NCI-H460 (cell line): ENCODE measurements at places on chromosomes 16 and 17. TPM values are rescaled to one million over a fixed set of nuclear protein-coding genes. Genes with fewer than 3 reads are reported as not detected.
A peak's percentile ranks its signal among the peaks of the same experiment; 100 is the strongest.

The ZNF785 gene
- total RNA-seq, result 0.14 and 0.45 TPM in 2 replicates

The CLEC18B gene
- 0.42 and 0.95 TPM in 2 replicates for total RNA-seq

The SCGB1C2 gene
- not detected in 2 replicates for total RNA-seq

The RGS9 gene
- total RNA-seq, result 5.0 and 5.8 TPM in 2 replicates

The TSNAXIP1 gene
- 0.45 TPM in 1 of 2 replicates, not detected in the other for total RNA-seq

DNA sequence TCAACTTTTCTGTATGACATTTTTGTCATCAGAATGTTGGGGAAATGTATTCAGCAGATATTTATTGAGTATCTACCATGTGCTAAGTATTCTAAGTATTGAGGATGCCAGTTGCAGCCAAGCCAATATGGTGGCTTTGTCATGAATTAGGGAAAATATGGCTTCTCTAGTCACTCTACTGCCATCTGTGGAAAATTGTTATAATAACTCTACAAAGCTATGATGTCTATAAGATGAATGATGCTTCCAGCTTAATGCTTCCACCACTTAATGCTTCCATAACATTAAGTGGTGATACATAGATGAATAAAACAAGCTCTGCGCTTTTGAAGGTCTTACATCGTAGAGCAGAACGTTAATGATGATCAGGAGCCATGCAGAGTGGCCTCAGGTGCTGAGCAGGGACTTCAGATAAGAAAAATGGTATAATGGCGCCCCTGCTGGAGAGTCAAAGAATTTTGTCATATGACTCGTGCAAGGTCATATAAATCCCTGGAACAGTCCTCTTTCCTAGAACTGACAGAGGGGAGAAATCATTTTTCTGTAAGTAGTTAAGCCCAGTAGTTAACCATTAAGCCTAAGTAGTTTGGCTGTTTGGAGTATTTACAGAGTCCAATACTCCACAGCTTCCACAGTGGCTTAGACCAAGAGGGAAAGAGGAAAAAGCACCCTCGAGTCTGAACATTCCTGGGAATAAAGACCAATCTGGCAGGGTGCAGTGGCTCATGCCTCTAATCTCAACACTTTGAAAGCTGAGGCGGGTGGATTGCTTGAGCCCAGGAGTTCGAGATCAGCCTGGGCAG lies 2.7 kb upstream of the TMIGD1 start:
- DNase-seq, result peak; percentile 64

DNA sequence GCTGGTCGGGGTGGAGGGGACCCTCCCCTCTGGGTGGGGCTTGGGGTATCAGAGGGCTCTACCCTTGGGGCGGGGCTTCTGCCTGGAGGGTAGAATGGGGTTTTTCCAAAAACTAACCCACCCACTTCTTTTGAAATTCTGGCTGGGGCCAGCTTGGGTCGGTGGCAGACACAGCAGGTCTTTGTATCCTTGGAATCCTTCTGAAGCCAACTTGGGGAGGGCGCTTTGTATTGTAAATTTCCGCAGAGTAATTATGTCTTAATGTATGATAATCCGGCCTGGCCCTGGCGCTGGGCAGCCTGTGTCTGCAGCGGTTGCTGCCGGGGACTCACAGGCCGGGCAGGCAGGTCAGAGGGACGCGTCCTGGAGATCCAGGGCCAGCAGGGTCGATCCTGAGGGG lies 33.9 kb upstream of the GSE1 start:
- no peak for DNase-seq

- DNase-seq, result no peak
Measured at GRCh38 chr16:89360760-89361435, 129.5 kb downstream of the ANKRD11 start.

DNA sequence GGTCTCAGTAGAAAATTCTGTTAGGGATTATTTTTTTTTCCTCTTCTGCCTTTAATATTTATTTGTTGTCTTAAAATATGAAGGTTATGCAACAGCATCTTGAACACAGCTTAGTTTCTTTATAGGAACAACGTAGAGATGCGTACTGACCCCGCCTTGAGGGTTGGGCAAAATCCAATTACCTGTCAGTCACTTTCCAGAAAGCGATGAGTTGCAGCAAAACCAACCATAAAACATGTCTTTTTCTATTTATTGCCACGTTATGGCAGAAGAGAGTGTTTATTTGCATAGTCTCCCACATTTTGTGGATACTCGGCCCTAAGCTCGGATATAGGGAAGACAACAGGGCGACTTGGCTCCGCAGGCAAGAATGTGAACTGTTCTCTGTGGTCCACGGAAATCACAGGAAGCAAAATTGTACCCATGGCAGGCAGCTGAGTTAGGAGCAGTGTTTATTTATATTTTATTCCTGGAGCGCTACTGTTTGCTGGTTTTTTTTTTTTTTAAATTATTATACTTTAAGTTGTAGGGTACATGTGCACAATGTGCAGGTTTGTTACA lies 44.3 kb upstream of the CACNG5 start:
- no peak for DNase-seq

DNA sequence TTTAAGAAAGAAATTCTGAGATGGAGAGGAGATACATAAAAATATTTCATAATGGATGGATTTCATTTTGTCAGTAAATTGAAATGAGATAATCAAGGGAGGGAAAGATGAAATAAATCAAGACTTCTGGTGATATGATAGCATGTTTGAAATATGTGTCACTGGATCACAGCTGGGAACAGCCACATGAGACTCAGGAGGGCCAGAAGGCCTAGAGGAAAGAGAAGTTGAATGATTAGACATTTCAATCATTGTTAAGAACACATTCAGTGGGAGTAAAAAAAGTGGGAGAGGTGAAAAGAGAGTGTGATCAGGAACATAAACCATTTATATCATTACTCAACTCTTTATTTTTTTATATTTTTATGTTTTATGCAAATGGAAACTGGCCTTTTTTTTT lies 933.4 kb downstream of the KCNJ2 start:
- DNase-seq, result no peak

- no peak for DNase-seq
Measured at GRCh38 chr16:54320697-54321340, 34.2 kb upstream of the IRX3 start.

GRCh38 chr17:71441098-71441497 lies 679.7 kb upstream of the SOX9 start:
- DNase-seq, result peak; percentile 37

DNA sequence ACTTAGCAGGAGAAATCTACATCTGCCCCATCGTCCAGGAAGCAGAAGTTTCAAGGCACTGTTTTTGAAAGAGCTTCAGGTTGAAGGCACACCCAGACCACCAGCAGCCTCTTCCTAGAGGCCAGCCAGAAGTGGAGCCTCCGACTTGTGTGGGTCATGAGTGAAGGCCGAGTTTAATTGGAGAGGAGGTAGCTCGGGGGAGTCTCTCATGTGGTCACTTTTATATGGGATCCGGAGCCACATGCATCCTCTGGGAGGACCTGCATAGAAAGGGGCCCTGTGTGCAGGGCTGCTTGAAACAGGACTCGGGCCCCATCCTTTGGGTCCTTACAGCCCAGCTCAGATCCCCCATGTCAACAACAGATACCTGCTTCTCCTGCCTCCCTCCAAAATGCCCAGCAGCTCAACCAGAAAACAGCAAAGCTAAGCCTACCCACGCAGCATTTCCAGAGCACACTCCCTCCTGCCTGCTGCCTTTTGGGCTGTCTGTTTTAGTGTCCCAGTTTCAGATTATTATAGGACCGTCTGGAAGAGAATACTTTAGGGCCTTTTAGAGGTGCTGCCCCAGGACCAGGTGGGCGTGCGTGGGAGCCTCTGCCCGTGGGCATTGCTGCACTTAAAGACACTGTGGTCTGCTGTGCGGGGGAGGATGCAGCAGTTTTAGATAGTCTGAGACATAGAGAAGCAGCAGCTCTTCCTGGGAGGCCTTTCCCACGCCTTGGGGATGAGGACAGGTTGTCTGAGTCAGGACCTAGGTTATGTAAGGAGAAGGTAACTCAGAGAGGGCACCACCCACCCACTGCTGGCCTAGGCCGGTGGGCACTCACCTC lies 29.5 kb downstream of the MPRIP start:
- DNase-seq, result no peak

DNA sequence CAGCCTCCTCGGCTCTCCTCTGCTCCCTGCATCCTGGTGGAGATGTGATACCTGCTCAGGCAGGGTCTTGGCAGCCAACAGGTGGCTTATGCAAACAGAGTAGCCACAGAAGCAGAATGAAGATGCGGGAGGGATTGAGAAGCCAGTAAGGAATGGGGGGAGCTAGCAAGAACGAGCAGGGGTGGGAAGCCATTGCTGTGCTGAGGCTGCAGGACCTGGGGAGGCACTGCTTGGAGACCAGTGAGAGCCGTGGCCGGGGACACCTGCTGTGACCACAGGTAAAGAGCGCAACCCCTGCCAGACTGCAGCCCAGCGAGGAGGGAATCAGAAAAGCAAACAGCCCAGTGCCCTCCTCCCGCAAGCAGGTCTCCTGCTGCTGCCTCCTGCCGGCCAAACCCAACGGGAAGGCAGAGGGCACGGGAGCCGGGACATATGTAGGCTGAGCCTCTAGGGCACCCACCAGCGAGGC lies 14.7 kb downstream of the AIPL1 start:
- DNase-seq, result no peak

- DNase-seq, result no peak
Measured at GRCh38 chr16:57539072-57539796, 2.9 kb upstream of the CCDC102A start.

DNA sequence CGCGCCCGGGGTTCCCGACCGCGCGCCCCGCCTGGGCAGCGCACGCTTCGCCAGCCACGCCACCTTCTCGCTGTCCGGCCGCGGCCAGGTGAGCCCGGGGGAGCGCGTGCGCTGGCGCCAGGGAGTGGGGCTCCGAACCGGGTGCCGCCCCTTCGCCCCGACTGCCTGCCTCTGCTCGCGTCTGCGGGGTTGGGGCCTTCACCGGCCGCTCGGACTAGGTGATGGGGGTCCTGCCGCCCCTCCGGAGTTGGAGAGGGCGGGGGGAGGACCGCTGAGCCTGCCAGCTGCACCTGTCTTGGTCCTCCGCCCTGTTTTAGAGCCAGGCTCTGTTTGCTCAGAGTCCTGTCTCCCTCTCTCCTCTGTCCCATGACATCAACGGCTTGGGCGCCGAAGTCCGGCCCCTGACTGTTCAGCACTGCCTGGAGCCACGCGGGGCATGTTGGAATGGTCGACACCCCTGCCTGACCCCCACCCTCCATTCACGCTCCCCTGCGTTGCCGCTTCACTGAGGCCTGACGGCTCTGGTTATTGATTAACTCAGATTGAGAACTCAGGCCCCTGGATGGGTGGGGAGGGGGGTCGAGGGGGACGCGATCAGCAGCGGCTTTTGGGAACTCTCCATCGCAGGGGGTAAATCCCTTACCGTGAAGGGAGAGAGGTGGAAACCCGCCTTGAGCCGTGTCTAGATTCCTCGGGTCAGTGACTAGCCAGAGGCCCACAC lies 748 bp downstream of the SMTNL2 start:
- no peak for DNase-seq

GRCh38 chr16:48556913-48557351 lies 53.0 kb downstream of the N4BP1 start:
- no peak for DNase-seq

DNA sequence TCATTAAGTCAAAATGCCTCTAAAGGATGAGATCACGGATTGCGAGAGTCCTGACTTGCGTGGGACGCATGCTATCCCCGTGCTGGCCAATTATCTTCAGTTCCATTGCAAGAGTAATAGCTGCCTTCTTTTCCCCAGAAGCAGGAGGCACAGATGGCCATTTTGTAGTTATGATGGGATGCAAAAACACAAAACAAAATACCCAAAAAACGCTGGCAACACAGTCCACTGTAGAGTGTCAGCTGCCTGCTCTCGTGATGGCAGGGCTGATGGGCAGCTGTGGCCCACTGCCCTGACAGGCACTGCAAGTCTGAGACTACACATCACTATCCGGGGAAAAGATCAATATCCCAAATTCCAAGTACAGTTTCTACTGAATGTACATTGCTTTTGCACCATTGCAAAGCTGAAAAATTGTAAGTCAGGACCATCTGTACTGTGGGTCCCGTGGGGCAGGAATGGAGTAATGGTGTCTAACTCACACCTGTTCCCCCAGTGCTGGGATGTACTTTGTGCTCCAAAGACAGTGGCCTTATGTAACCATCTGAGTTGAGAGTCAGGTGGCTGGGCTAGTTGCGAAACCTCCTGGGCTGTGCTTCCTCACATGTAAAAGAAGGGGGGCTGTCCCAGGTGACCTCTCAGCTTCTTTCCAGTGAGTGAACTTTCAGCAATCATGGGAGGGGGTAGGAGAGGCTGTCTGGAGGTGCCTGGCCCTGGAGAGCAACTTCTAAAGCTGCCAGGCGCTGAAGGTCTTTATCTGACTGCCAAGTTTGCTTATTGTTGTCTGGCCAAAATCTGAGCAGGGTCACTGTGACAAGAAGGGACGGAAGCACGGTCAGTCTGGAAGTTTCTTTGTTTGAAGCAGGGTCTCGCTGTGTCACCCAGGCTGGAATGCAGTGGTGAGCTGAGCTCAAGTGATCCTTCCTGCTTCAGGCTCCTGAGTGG lies 4.7 kb downstream of the SLC47A1 start:
- no peak for DNase-seq

- DNase-seq, result no peak
Measured at GRCh38 chr16:66706506-66706880, 9.9 kb upstream of the CMTM4 start.

DNA sequence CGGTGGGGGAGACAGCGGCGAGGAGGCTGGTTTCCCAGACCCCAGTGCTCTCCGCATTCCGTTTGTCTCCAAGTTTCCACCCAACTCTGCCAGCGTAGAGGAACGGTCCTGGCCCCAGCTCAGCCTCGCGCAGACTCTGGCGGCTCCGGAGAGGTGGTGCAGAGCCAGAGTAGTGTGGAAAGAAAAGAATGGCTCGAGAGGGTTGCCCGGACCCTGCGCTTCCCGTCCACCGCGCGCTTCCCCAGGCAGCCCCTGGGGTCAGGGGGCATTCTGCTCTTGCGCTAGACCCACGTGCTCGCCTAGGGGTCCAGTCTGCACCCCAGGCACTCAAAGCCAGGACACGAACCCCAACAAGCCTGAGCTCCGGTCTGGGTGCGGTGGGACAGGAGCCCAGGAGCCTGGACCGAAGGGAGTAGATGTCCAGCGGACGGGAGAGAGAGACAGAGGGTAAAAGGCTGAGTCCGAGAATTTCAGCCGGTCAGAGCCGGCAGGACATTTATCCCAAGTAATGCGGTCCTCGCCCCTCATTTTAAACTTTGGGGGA lies 3.8 kb downstream of the PMP22 start:
- DNase-seq, result peak; percentile 34
